Activated CD4-positive, alpha-beta T cell treated with anti-CD3 and anti-CD28 coated beads, Interleukin-2, Interleukin-6, amounts not matched to agents 100 ng/mL and 50 ng/mL, durations not matched to agents 16 hours and 8 hours (primary cell): ENCODE measurements at places on chromosomes 7 and 10.

- DNase-seq = no peak
These were observed 310.2 kb downstream of the FGFR2 start for GRCh38 chr10:121288011-121288410.

- DNase-seq = no peak
These were observed 13.3 kb upstream of the AGK start for GRCh38 chr7:141537906-141538305.

DNA sequence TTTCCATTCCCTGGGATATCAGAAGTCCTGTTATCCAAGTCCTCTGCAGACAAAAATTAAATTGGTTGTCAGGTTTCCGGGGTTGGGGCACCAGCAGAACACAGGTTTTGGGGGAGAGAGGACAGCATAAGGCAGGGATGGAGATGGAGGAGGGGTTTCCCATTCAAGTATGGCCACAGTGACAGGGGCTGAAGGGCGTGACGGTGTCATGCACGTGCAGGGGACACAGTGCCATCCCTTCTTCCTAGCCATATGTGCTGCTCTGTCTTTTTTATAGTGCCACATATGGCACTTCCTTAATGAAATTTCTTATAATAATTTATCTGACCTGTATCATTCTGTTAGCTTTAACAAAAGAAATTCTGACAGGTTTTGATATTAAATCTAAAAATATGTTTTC is 259.2 kb downstream of the PTEN start:
- no peak for DNase-seq

GRCh38 chr10:58048936-58049335 is 218.8 kb downstream of the IPMK start:
- DNase-seq = no peak

- no peak for DNase-seq
These were observed 14.7 kb upstream of the SLC16A9 start for GRCh38 chr10:59724098-59724938.

GRCh38 chr7:80967917-80968297 is 49.1 kb upstream of the SEMA3C start:
- DNase-seq = no peak

- DNase-seq = no peak
These were observed 64.1 kb upstream of the INSIG1 start for GRCh38 chr7:155233311-155234157.

DNA sequence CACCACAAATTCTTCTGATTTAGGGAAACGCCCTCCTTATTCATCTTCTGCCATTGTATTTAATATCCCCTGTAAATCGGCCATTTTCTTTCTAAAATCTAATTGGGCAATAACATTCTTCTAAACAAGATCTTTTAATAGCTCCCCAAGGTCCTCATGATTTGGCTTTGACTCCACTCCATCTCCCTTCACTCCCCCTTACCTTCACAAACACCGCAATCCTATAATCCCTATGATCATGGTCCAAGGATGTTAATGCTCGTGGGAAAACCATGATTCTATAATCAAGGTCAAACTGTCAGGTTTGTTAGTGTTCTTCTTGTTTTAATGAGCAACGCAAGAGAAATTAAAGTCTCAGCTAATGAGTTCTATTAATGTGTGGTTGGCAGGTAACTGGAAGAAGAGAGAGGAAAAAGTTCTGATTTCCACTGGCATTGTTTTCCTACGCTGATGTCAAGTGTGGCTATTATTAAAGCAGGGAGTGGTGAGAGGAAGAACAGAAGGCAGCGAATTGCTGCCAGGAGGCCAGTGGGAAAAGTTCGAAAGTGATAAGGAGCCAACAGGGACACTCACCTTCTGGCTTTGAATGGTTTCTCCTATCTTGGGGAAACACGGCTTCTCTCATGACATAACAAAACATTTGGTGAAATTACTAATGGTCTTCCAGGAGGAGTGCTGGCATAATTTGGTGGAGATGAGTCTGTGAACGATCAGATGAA is 28.1 kb downstream of the LRRC72 start:
- no peak for DNase-seq

DNA sequence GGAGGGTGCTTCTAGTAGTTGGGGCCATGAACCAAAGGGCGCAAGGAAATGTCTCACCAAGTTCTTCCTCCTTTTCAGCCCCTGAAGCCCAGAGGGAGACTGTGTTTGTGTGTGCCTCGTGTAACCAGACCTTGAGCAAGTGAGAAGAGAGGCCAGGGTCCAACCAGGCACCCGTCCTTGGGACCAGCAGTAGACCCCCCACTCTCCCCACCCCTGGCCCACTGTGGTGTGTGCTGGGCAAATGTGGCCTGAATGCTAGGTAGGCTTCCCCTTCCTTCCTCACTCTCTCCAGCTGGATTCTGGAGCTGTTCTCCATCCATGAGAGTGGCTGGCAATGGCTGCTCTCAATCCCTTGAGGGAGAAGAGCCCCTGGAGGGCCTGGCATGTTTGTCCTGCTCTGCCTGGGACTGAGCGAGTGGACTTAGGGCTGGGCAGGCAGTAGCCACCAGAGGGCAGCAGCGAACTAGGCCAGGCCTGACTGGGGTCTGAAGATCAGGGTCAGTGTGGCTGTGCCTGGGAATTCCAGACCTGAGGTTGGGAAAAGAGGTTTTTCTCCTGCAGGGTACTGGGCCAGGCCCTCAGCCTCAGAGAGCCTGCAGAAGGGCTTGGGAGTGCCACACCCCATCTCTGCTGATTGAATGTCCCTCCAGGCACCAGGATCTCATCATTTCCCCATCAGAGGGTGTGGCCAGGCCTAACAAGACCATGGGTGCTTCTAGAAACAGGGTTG is 12.5 kb downstream of the SFRP5 start:
- peak; percentile 54 for DNase-seq

DNA sequence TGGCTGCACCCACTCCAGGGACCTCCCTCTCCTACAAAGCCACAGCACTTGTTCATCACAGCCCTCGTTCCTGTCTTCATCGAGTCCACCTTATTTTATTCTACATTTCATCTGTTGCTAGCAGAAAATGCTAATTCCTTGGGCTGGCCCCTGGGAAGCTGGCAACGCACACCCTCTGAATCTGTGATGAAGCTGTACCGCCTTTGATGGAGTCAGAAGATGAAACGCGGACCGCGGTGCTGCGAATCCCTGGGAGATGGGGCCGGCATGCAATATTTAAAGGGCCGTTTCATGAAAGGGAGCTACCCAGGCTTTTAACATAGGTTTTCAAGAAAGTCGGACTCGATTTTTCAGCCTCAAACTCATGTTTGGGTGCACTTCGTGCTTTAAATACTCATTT is 88.5 kb downstream of the NPTX2 start:
- no peak for DNase-seq

- no peak for DNase-seq
These were observed 196.4 kb upstream of the POM121L12 start for GRCh38 chr7:52838981-52839411.

GRCh38 chr7:74223711-74224510 is 14.1 kb downstream of the LAT2 start:
- no peak for DNase-seq

DNA sequence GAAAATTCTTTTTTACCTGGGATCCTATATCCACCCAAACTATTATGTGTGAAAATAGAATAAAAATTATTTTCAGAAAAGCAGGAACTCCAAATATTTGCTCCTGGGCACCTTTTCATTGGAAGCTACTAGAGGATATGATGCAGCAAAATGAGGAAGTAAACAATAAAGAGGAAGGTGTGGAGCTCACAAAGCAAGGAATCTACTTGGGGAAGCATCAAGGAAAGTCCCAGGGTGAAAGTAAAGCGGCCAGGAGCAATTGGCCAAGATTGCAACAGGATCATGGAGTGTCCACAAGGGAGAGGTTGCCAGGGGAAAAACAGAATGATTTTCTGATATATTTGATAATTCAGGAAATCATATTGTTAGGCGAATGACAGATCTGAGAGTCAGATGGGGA is 80.8 kb downstream of the CARD11 start:
- DNase-seq = no peak

GRCh38 chr7:81478664-81479063 is 291.2 kb downstream of the HGF start:
- DNase-seq = no peak

GRCh38 chr10:5840314-5841307 is 27.4 kb upstream of the GDI2 start:
- DNase-seq = no peak

- DNase-seq = peak; percentile 3
These were observed 120.0 kb downstream of the LYZL1 start for GRCh38 chr10:29408847-29409240.

GRCh38 chr10:16728266-16728665 is 89.0 kb downstream of the RSU1 start:
- DNase-seq = no peak

GRCh38 chr10:127853868-127854768 is 38.6 kb downstream of the CLRN3 start:
- peak; percentile 79 for DNase-seq

DNA sequence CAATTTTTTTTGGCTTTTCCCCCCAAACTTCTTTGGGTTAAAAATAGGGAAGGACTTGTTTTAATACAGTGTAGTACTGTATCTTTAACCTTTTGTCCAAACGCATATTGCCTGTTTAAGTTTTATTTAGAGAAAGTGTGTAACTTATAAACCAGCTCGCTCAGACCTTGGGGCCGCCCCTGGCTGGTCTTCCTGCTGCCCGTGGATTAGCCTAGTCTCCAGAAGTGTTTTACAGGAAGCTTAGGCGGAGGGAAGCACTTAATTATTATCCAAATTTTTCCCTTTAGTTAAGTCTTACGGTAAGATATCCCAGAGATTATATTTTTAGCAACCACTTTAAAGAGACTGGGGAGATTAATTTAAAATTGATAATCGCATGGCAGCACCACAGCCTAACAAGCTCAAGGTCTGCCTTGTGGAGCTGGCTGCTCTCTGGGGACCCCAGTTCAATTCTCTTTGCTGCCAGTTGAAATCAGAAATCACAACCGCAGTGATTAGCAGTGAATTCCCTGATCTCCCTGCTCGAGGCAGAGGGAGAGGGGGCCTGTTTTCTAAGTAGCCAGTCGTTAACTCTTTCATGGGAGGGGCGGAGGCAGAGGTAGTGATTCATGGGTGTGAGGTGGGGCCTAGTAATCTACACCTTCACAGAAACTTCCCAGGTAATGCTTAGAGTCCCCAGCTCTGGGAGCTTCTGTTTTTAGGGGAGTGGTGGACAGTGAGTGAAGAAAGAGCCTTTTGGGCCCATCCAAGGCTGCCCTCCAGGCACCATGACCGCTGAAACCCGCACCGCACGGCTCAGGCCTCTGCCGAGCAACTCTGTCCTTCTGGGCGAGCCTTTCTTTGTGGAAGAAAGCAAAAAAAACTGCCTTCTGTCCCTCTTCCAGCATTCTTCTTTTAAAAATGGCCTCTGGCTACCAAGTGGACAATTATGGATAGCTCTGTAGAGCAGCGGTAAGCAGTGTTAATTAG is 548.7 kb upstream of the GALNT17 start:
- DNase-seq = no peak

DNA sequence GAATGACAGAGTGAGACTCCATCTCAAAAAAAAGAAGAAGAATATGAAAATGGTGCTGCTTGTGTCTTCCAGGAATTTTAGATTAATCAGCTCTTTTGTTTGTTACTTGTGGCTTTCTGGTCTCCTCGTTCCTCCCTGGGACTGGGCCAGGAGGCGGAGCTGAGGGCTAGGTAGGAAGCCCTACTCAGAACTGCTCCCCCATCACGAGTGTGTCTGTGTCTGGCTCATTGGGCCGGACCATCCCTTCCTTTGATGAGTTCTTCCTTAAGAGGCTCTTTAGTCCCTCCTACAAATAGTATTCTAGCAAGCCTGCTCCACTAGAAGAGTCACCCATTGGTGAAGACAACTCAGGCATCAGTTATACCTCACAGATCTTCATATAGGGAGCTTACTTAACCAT is 56.8 kb upstream of the YAE1 start:
- DNase-seq = peak; percentile 4

- DNase-seq = no peak
These were observed 46.3 kb upstream of the FZD9 start for GRCh38 chr7:73387221-73387828.

DNA sequence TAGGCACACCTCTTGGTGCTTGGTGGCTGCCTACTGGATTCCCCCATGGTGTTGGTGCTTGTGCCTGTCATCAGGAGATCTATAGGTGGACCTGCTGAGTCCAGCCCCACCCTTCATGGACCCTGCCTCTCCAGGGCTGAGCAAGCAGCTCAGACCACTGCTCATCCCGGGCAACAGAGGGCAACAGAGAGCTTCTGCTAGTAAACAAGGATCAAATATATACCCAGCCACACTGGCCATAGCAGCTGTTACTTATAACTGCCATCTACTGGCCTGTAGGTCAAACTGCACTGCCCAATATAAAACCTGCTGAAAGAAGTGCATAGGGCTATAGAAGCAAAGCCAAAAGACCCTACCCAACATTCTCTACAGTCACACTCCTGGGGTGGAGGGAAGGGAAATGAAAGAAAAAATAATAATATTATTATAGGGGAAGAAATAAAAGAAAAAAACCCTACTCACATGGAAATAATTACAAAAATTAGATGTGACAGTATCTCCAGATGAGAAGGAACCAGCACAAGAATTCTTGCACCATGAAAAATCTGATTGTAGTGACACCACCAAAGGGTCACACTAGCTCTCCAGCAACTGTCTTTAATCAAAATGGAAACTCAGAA is 54.9 kb upstream of the ZNF800 start:
- DNase-seq = peak; percentile 74

DNA sequence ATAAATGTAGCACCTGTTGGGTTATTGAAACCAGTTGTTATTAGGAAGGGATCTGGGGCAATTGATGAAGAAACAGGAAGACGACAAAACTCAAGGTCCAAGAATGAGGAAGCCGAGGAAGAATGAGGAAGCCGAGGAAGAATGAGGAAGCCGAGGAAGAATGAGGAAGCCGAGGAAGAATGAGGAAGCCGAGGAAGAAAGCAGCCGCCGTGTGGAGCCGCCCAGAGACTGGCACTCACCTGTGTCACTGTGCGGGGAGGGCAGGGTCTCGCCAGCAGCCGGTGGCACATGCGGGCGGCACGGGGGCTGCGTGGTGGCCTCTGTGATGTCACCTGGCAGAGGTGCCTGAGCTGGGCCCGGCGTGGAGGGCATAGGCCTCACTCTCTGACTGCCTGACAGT is 71.1 kb upstream of the CFAP46 start:
- DNase-seq = no peak

GRCh38 chr10:52818019-52818418 is 45.4 kb upstream of the MBL2 start:
- peak; percentile 55 for DNase-seq

GRCh38 chr7:117247809-117248208 is 75.0 kb downstream of the WNT2 start:
- no peak for DNase-seq

GRCh38 chr10:47147186-47147585 is 152.8 kb upstream of the GDF10 start:
- no peak for DNase-seq

DNA sequence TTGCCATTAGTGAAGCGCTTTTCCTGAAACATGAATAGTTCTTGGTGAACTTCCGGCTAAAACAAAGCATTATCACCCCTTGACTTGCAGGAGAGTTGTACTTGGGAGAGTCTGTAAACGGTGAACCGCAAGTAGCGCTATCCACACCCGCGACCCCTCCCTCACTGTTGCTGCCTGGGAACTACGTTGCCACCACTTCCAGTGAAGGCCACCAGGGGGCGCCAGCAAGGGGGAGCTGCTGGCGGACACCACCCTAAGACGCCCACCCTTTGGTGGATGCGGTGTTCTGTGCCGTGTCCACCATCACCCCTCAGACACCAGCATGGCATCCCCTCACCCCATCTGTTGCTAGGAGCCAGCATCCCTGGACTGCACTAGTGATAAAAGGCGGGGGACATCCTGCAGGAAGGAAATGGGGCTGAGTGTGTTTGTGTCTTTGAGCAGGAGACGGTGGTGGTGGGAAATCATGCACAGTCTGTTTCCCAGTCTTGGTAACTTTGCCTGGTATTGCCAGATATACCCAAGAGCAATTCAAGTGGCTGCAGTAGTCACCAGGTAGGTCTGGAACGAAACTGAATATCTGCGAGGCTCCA is 298.2 kb downstream of the FRMD4A start:
- DNase-seq = peak; percentile 52
